ENCODE measurements at places on chromosomes 7 and 10. TPM values are rescaled to one million over a fixed set of nuclear protein-coding genes. Genes with fewer than 3 reads are reported as not detected.

GRCh38 chr10:18279173-18279572 lies 138.9 kb downstream of the CACNB2 start:
- no peaks in the 10 kb centered on the region for H3K4me1 ChIP-seq
- no peak for DNase-seq
- H3K4me3 ChIP-seq = no peak overlapping the region
- H3K27me3 ChIP-seq = no peaks in the 10 kb centered on the region
- H3K27ac ChIP-seq = no peak overlapping the region

DNA sequence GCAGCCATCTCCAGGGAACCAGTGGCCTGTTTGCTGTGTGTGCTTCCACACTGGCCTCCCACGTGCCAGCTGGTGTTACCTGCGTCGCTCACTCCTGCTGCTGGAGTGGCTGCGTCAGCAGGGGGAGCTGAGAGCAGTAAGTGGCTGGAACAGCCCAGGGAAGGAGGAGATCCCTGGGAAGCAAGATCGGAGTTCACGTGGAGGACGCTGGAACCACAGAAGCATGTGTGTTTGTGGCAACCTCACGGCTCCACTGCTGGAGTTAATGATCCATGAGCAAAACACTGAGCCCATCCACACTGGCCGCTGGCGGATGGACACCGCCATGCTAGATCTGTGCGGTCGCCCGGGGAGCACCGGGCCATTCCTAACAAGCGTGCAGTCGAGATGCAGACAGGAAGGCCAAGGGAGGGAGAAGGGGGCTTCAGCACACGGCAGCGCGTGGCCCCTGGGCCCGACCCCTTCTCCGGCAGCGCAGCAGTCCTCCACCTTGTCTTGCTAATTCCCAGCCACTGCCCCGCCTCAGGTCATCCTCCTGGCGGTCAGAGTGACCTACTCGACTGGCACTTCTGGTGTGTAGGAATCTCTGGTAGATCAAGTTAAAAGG lies 68.5 kb upstream of the EEPD1 start:
- H3K4me1 ChIP-seq = peaks cover 9% of the 10 kb centered on the region
- no peak overlapping the region for H3K27ac ChIP-seq
- H3K4me3 ChIP-seq = no peak overlapping the region

DNA sequence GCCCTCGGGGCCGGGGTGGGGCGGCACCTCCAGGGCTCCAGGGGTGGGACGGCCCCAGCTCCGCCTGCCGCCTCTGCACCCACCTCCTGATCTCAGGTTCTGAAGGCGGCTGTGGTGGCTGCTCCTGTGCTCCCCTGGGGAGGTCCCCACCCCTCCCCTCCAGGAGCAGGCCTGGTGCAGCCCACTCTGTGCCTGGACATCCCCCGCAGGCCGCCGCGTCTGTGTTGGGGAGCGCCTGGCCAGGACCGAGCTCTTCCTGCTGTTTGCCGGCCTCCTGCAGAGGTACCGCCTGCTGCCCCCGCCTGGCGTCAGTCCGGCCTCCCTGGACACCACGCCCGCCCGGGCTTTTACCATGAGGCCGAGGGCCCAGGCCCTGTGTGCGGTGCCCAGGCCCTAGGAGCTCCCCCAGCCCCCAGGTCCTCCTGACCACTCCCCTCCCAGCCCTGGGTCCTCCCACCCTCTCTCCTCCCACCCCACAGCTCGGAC lies 5.5 kb downstream of the CYP2W1 start:
- no peaks in the 10 kb centered on the region for H3K27me3 ChIP-seq
- peak overlapping the region; percentile 95 for H3K27ac ChIP-seq
- H3K4me3 ChIP-seq = peak overlapping the region; percentile 98
- H3K36me3 ChIP-seq = peaks cover 49% of the 10 kb centered on the region
- H3K4me1 ChIP-seq = peaks cover 54% of the 10 kb centered on the region

DNA sequence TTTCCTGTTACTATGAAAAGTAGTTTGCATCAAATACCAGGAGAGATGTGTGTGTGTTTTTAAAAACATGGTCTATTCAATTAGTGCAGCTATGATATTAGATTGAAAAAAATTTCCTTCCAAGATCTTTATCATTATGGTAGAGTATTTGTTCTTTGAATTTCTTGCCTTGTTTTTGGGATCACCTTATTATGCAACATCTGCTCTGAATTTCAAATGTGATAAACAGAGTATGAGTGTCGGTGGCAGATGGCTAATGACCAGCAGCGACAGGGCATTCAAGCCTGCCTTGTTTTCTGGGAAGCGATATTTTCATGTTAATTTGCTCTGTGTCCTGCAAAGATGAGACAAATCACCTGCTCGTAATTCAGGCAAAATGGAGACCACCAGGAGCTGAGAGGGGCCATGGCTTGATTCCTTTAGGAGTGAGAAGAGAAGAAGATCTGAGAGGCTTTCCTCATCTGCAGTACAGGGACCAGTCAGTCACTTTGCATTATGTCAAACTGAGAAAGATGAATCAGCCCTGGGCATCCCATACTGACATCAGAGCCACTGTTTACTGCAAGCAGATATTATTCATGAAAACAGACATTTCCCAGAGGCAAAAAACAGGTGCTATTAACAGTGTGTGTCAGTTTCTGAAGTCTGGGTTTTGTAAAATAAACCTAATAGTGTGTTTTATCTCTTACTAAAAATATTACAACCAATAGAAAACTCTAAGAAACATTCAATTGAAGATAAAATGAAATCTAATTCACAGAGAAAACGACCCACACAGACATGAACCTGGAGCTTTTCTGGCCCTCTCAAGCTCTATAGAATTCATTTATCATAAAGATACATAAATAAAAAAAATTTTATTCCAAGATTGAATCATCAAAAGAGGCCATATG lies 67.6 kb downstream of the CDK6 start:
- H3K4me3 ChIP-seq = no peak overlapping the region
- H3K4me1 ChIP-seq = peaks cover 6% of the 10 kb centered on the region
- peaks cover 9% of the 10 kb centered on the region for H3K36me3 ChIP-seq
- H3K27me3 ChIP-seq = no peaks in the 10 kb centered on the region
- DNase-seq = no peak
- no peak overlapping the region for H3K27ac ChIP-seq

DNA sequence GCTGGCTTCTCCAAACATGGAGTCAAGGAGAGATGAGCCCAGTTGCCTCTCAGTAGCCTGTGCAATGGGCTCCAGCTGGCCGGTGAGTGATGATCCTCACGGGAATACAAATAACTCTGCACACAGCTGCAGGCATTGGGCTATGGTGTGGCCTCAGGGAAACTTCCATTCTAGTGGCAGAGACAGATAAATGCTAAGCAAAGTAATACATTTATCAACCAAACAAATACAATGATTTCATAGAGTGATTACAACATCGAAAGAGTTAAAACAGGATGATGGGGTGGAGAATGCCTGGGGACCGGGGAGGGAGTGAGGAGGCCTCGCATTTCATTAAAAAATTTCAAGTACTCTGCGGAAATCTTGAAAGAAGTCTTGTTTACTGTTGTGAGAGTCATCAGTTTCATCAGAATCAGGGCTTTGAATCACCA lies 15.0 kb upstream of the AKR1B1 start:
- H3K27ac ChIP-seq = no peak overlapping the region
- no peaks in the 10 kb centered on the region for H3K4me1 ChIP-seq
- H3K4me3 ChIP-seq = no peak overlapping the region
- H3K27me3 ChIP-seq = no peaks in the 10 kb centered on the region
- no peak for DNase-seq

DNA sequence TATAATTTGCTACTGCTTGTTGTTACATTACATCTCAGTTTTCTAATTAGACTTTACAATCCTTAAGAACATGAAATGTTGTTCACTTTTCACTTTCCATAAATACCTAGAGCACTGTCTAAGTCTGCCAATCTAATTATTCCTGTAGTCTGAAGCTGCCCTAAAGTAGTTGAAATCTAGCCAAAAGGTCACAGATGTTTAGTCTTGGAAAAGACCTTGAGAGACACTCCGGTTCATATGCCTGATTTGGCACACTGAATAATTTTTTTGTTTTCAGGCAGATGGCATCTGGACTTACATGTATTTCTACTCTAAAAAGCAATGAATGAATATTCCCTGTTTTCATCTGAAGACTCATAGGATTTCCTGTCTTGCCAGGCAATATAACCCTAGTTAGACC lies 359.1 kb downstream of the ANKRD7 start:
- no peaks in the 10 kb centered on the region for H3K4me1 ChIP-seq
- H3K27ac ChIP-seq = no peak overlapping the region
- H3K27me3 ChIP-seq = no peaks in the 10 kb centered on the region
- H3K4me3 ChIP-seq = no peak overlapping the region
- no peak for DNase-seq
- H3K36me3 ChIP-seq = no peaks in the 10 kb centered on the region

GRCh38 chr10:30560326-30560725 lies 69.2 kb downstream of the LYZL2 start:
- H3K27ac ChIP-seq = no peak overlapping the region
- H3K4me1 ChIP-seq = no peaks in the 10 kb centered on the region
- no peak for DNase-seq
- H3K27me3 ChIP-seq = no peaks in the 10 kb centered on the region
- H3K4me3 ChIP-seq = no peak overlapping the region
- no peaks in the 10 kb centered on the region for H3K36me3 ChIP-seq

DNA sequence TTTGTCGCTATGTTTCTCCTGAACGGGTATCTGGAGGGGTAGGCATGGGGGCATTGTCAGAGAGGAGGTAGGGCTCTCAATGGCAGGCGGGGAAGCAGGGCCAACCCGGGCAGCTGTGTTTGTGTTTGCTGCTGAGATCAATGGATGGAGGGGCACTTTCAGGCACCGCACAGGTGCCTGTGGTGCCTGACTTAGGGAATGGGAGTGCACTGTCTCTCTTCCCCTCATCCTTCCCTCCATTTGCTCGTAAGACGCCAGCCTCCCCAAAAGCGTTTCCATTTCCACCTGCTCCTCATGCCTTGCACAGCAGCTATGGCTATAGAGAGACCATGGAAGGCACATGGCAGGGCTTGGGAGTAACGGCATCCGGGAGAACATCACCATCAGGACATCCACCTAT lies 615.9 kb upstream of the FOXK1 start:
- no peak overlapping the region for H3K4me3 ChIP-seq
- H3K27me3 ChIP-seq = no peaks in the 10 kb centered on the region
- no peak overlapping the region for H3K27ac ChIP-seq
- DNase-seq = no peak
- H3K36me3 ChIP-seq = peaks cover 3% of the 10 kb centered on the region

DNA sequence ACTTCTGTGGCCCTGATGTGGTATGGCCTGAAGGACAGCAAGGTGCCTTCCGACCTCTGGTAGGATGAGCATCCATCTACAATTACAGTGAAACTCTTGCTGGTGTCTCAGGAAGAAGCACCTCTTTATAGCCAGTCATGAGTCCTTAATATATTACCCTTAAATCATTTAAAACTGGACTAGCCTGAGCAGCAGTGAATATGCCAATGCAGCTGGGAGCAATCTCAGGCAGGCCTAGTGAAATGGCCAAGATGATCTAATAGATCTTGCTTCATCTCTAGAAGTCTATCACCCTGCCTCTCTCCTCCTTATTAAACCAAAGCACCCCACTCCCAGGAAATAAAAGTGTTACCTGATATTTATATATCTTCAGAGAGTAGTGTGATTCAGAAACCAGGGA lies 66.7 kb upstream of the SORCS3 start:
- H3K36me3 ChIP-seq = no peaks in the 10 kb centered on the region
- H3K27ac ChIP-seq = no peak overlapping the region
- H3K4me3 ChIP-seq = no peak overlapping the region
- no peaks in the 10 kb centered on the region for H3K27me3 ChIP-seq
- no peak for DNase-seq

- H3K36me3 ChIP-seq = no peaks in the 10 kb centered on the region
- no peaks in the 10 kb centered on the region for H3K4me1 ChIP-seq
- no peaks in the 10 kb centered on the region for H3K27me3 ChIP-seq
- H3K4me3 ChIP-seq = no peak overlapping the region
- no peak overlapping the region for H3K27ac ChIP-seq
- no peak for DNase-seq
Measured at GRCh38 chr10:9792181-9792580, 1225.5 kb upstream of the CELF2 start.

GRCh38 chr10:50416181-50416824 lies 165.0 kb upstream of the ASAH2 start:
- H3K4me3 ChIP-seq = no peak overlapping the region
- no peaks in the 10 kb centered on the region for H3K36me3 ChIP-seq
- no peak for DNase-seq
- no peaks in the 10 kb centered on the region for H3K27me3 ChIP-seq
- peaks cover 24% of the 10 kb centered on the region for H3K4me1 ChIP-seq
- peak overlapping the region; percentile 14 for H3K27ac ChIP-seq

DNA sequence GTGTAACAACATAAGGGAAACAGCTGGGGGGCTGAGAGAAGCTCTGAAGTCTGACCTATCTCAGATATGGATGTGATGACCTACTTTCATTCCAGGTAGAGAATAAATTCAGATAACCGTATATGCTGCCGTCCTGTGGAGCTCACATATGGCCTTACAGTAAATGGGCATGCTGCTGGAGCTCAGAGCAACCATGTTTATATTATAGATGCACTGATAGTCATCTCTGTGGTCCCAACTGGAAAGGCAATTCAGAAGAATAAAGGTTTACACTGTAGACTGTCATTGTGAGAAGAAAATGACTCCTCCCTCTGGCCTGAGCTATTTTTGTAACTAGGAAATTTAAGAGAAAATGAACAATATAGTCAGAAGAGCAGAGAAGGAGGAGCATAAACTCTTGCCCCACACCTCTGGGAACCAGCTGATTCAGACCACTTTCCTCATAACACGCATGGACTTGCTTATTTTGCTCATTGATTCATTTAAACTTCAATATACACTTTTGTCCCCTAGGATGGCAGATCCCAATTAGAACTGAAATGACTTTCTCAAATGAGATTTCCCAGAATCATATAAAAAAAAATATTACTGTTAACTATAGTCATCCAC lies 69.9 kb upstream of the NXPH1 start:
- no peak overlapping the region for H3K4me3 ChIP-seq
- H3K27me3 ChIP-seq = no peaks in the 10 kb centered on the region
- H3K4me1 ChIP-seq = no peaks in the 10 kb centered on the region
- no peak overlapping the region for H3K27ac ChIP-seq

DNA sequence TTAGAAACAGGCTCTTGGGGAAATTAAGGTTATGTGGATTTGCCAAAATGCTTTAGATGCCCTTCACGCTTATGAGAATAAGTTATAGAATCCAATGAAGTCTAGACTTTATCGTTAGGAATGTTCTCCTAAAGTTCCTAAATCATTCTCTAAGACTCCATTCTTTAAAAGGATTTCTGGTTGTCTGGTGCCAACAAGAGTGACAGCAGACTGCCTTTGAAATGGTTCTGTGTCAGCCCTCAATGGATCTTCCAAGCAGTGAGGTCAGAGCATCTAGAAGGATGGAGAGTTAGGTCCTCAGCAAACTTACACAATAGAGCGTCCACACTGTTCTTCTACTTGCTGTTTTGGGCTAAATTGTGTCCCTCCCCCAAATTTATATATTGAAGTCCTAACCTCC lies 473.3 kb downstream of the GATA3 start:
- no peak overlapping the region for H3K4me3 ChIP-seq
- H3K27me3 ChIP-seq = no peaks in the 10 kb centered on the region
- no peaks in the 10 kb centered on the region for H3K36me3 ChIP-seq
- no peaks in the 10 kb centered on the region for H3K4me1 ChIP-seq

- no peaks in the 10 kb centered on the region for H3K4me1 ChIP-seq
- DNase-seq = no peak
- no peak overlapping the region for H3K4me3 ChIP-seq
- H3K27ac ChIP-seq = no peak overlapping the region
- H3K36me3 ChIP-seq = no peaks in the 10 kb centered on the region
- no peaks in the 10 kb centered on the region for H3K27me3 ChIP-seq
Measured at GRCh38 chr7:75870557-75871161, 8.2 kb upstream of the RHBDD2 start.

- DNase-seq = peak; percentile 35
- no peaks in the 10 kb centered on the region for H3K27me3 ChIP-seq
- no peak overlapping the region for H3K27ac ChIP-seq
- no peaks in the 10 kb centered on the region for H3K36me3 ChIP-seq
Measured at GRCh38 chr7:50957431-50957830, 174.7 kb upstream of the GRB10 start.

The WBP1L gene
- 34.6 TPM for polyA plus RNA-seq
